ENCODE measurements at places on chromosomes 6 and 20. TPM values are rescaled to one million over a fixed set of nuclear protein-coding genes. Genes with fewer than 3 reads are reported as not detected.

Gene SLC24A3
- total RNA-seq: not detected

Gene ZBTB12
- total RNA-seq: 5.1 TPM

Gene ZNF334
- 1.2 TPM for total RNA-seq

Gene CASS4
- 6.7 TPM for total RNA-seq

Gene RIMS4
- not detected for total RNA-seq

Gene WFDC9
- total RNA-seq: not detected

Gene PBOV1
- total RNA-seq: not detected

Gene IL17A
- not detected for total RNA-seq

Gene GLP1R
- not detected for total RNA-seq

Gene OGFR
- total RNA-seq: 51.2 TPM

Gene HS3ST5
- total RNA-seq: not detected

Gene PDE7B
- 10.7 TPM for total RNA-seq

Gene ARMC12
- 0.24 TPM for total RNA-seq

Gene CCND3
- 351 TPM for total RNA-seq

- DNase-seq: no peak
These were observed 15.0 kb upstream of the TBC1D22B start for GRCh38 chr6:37242429-37243052.

DNA sequence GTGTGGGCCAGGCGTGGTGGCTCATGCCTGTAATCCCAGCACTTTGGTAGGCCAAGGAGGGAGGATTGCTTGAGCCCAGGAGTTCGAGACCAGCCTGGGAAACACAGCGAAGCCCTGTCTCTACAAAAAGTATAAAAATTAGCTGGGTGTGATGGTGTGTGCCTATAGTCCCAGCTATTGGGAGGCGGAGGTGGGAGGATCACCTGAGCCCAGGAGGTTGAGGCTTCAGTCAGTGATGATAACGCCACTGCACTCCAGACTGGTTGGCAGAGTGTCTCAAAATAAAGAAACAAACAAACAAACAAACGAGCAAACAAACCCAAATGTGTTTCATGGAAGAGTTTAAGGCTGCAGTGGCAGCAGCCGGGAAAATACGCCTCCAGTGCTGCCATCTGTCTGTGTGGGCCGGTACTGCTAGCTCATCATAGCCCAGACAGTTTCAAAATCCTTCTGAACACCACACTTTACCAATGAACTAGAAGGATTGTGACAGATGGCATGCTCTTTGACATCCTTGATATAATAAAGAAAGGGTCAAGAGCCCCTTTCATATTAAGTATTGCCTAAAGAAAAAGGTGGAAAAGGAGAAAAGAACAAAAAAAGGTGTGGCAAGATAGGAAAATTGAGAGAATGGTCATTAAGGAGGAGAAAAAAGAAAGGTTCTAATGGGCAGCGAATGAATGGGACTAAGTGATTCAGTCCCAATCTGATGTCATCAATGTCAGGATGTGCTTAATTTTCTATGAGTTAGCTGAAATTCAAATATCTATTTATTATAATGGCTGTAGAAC lies 298.6 kb downstream of the SYNE1 start:
- peak; percentile 13 for DNase-seq

DNA sequence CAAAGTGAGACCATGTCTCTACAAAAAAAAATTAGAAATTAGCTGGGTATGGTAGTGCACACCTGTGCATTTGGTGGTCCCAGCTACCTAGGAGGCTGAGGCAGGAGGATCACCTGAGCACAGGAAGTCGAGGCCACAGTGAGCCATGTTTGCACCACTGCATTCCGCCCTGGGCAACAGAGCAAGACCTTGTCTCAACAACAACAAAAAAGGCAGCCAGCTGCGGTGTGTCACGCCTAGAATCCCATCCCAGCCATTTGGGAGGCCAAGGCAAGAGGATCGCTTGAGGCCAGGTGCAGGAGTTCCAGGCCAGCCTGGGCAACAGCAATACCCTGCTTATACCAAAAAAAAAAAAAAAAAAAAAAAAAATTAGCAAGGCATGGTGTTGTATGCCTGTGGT lies 1.1 kb upstream of the BAK1 start:
- no peak for DNase-seq

DNA sequence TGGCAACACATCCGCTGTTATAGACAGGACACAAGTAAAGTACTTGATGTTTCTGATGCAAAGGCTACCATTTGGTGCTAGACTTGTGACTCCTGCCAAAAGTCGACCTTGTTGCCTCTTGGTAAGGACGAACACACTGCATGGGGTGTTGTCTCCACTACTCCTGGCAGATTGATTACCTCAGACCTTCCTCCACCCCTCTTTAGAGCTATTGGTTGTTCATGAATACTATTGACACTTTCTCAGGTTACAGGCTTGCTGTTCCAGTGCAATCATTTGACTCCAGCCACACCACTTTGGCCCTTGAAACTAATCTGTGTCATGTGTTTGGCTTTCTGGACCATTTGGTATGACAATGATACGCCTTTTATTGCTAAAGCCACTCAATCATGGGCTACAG lies 62.3 kb downstream of the TRMT11 start:
- no peak for DNase-seq

DNA sequence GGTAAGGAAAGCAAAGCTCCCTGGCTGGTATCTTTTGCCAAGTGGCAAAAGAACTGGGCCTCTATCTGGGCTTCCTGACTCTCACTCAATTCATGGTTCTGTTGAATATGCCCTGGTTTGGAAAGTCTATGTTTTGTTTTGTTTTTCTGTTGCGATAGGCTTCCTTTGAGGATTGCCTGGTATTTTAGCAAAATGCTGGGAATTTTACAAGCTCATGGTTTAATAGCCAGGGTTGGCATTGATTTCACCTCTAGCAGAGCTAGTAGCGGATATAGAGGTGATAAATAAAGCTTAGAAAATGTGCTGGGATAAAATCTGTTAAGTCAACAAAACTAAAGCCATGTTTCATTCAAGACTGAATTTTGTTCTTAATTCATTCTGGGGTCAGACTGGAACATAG lies 109.9 kb downstream of the RNF144B start:
- DNase-seq: no peak

DNA sequence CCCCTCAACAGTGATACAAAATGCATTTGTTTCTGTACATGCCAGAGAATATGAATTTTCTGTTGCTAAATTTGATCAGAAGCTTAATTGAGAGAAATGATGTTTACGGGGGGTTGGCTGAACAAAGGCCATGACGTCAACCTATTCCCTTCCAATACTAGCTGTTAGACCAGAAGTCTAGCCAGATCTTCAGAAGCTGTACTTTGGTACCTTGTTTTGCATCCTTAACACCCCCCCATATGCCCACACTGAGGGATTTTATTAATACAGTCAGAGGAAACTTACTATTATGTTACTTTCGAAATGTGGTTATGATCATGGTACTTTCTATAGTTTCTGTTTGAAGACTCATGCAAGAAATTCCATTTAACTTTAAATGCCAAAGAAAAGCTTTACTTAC lies 3.1 kb downstream of the NCOA7 start:
- DNase-seq: no peak

GRCh38 chr20:855466-856360 lies 22.2 kb downstream of the FAM110A start:
- no peak for DNase-seq

GRCh38 chr6:129632172-129632613 lies 77.8 kb downstream of the ARHGAP18 start:
- DNase-seq: no peak

DNA sequence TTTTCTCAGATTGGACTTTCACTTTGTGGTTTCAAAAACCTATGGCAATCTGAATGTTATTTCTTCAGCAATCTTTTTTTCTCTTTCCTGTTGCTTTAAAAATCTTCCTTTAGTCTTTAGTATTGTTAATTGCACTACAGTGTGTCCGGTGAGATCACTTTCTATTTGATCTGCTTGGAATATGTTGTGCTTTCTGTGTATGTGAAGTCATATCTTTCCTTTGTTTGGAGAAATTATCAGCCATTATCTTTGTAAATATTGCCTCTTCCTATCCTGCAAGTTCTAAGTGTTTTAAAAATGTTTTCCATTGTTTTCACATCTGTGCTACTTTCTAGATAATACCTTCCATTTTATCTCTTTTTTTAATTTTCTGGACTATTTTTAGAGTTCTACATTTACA lies 171.4 kb upstream of the PRSS16 start:
- DNase-seq: no peak

DNA sequence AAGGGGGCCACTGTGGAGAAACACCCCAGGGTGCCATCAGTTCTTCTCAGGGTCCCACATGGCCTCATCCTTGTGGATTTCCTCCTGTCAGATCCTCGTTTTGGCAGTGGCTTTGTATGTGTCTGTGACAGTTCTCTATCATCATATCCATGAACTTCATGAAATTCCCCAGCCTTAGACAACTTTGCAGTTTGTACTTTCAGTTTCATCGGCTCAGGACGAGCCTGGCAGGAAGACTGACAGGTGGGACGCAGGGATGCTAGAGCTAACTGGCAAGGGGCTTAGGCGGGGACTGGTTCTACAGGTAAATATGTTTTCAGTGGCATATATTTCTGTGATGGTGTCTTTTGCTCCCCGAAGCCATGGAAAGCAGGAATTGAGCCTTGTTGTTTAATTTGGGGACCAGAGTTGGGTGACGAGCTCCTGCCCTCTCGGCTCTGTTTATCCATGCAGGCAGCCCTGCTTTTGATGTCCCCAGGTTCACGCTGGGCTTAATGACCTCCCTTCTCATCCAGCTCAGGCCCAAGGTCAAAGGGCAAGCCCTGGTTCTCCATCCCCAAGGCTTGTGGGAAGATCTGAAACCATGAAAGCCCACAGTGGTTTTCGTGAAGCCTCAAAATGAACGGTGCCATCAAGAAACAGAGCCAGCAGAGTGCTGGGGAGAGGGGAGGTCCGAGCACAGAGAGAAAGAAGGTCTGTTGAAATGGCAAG lies 11.2 kb downstream of the SDCBP2 start:
- no peak for DNase-seq

GRCh38 chr6:475314-475713 lies 83.8 kb downstream of the IRF4 start:
- DNase-seq: no peak

GRCh38 chr6:126701676-126702560 lies 362.0 kb downstream of the CENPW start:
- DNase-seq: no peak

GRCh38 chr6:90105506-90106170 lies 191.0 kb downstream of the BACH2 start:
- no peak for DNase-seq

DNA sequence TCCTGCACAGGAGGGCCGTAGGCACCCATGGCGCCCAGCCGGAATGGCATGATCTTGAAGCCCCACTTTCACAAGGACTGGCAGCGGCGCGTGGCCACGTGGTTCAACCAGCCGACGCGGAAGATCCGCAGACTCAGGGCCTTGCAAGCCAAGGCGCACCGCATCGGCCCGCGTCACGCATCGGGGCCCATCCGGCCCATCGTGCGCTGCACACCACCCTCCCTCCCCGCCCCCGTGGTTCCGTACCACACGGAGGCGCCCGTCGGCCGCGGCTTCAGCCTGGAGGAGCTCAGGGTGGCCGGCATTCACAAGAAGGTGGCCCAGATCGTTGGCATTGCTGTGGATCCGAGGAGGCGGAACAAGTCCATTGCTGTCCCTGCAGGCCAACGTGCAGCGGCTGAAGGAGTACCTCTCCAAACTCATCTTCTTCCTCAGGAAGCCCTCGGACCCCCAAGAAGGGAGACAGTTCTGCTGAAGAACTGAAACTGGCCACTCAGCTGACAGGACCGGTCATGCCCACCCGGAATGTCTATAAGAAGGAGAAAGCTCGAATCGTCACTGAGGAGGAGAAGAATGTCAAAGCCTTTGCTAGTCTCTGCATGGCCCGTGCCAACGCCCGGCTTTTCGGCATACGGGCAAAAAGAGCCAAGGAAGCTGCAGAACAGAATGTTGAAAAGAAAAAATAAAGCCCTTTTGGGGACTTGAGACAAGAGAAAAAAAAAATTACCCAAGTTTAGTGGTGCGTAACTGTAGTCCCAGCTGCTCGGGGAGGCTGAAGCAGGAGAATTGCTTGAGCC lies 9.9 kb upstream of the NCOA5 start:
- no peak for DNase-seq

GRCh38 chr6:11209906-11210305 lies 22.6 kb downstream of the NEDD9 start:
- no peak for DNase-seq

GRCh38 chr6:44049163-44049988 lies 77.9 kb downstream of the MRPL14 start:
- peak; percentile 16 for DNase-seq

GRCh38 chr6:93083337-93084230 lies 335.8 kb downstream of the EPHA7 start:
- DNase-seq: no peak

DNA sequence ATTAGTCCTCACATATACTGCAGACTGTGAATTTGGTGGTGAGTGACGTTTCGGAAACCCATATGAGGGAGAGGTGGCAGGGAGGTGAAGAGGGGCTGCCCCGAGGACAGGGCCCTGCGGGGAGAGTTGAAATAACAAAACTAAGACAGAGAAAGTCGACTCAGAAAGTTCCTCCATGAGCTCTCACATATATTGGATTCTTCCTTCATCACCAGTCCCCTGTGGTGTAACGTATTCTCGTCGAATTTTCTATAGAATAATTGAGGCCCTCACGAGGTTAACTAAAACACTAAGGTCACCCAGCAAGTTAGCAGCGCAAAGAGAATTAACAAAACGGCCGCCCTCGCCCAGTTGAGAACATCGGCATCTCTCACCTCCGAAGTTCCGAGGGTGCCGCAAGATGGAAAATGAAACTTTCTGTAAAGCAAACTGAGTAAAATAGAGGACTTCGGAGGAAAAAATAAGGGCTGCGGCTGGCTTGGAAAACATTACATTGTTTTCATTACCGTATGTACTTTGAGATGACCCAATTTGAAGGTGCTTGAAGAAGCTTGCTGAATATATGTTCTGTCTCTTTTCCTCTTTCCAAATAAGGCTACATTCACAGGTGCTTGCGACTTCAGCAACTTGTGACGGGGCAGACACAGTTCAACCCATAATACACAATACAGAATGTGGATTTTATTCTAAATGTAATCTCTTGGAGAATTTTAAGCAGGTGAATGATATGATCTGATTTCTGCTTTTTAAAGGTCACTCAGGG lies 490.9 kb upstream of the JARID2 start:
- DNase-seq: no peak

GRCh38 chr6:138948546-138949179 lies 39.4 kb downstream of the REPS1 start:
- DNase-seq: no peak

- DNase-seq: no peak
These were observed 8.5 kb downstream of the PRRC2A start for GRCh38 chr6:31629014-31629413.

DNA sequence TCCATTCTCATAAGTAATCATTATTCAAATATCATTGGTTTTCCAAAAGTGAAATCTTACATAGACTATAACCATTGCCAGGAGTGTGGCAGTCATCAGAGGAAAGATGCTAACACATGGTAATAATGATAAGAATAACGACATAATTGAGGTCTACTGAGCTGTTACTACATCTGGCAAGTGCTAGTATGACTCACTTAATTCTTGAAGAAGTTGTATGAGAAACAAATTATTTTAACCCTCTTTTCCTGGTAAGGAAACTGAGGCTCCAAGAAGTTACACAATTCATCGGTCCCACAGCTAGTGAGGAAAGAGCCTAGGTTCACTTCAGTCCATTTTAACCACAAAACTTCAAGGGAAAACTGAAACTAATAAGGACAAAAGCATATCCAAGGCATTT lies 335.6 kb upstream of the BTBD3 start:
- DNase-seq: no peak
